ENCODE measurements at places on chromosomes 2 and 18.

GRCh38 chr2:148681443-148681842 lies 36.9 kb downstream of the EPC2 start:
- DNase-seq = no peak

DNA sequence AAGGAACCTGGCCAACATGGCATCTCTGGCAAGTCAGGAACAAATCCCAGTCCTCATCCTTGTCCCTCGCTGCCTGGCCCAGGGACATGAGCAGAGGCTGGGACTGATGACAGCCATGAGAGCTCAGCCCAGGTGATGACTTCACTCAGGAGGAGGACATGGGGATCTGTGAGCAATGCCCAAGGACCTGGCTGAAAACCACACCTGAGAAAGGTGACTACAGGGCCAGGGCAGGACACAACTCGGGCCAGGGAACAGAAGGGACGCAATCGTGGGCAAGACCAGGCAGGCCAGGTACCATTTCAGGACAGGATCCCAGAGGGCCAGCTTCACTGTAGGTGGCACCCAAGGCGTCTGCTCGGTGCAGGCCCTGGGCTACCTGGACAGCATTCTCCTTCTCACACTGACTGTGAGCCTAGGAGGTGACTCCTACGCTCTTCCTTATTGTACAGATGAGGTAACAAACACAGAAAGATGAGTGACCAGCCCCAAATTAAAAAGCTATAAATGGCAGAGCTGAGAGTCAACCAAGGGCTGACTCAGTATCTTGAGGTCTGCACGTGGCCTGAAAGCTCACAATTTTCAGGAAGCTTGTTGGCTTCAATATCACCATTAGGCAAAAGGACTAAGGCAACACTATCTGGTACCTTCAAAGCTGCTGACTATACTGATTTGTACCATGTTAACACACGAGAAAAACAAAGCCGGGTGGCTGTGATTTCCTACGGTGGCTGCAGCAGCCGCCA lies 141.1 kb downstream of the EIPR1 start:
- peak; percentile 22 for DNase-seq

- no peak for DNase-seq
Observed at GRCh38 chr2:12116228-12116750, 369.9 kb downstream of the LPIN1 start.

GRCh38 chr2:8357738-8358518 lies 323.9 kb upstream of the ID2 start:
- DNase-seq = no peak

DNA sequence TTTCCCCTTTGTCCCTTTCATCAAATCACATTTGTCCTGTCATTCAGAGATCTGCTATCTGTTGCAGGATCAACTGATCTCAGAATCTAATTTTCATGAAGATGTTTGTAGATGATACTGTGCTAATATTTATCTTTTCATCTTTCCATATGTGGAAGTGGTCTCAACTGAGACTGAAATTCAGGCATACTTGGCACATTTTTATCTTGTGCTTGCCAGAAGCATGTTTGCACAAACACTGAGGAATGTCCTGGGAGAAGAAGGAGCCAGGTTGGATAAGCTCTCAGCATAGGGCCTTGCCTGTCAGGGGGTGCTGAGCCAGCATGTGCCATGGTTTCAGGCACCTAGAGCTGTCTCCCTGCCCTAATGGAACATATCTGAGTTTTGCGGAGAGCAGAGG lies 24.5 kb upstream of the MMADHC start:
- DNase-seq = peak; percentile 29
